ENCODE measurements at places on chromosomes 2 and 18.

DNA sequence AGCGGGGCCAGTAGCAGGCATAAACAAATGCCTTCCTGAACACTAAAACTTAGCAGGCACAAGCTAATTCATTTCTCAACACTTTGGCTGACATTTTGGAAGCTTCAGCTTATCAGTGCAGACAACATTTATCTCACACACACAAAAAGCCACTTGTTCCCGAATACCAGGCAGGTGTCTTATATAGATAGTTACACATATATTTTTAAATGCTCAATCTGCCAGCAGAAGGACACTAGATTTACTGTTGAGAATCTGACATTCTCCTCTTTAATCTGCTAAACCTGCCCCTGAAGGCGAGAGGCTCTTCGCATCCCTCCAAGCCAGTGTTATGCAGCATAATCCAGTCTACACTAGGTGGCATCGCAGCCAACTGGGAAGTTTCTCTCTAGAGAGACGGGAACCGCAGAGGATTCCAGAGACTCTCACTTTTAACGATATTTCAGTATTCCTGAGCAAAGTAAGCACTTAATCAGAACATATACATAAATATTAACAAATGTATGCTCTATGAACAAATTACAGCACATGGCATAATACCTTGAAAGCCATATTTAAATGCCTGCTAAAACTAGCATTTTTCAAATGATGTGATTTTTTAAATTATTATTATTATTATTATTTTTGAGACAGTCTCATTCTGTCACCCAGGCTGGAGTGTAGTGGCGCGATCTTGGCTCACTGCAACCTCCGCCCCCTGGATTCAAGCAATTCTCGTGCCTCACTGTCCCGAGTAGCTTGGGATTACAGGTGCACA, 90.2 kb upstream of the SCG2 start:
- no peak for DNase-seq

DNA sequence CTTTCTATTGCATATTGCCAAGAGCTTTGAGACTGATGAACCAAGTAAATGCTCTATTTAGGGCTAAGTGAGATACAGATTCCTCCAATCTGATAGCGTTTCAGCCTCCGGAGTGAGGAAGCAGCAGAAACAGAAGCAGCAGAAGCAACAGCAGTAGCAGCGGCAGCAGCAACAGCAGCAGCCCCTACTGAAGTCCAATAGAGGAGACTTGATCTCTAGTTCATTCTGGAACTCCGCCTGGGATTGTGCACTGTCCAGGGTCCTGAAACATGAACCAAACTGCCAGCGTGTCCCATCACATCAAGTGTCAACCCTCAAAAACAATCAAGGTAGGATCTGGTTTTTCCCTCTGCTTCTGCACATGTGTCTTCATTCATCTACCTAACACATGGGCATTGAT, at the start of gene DPP10:
TSS of gene DPP10 (plus strand) at position 132 of the 400 bp plus-strand sequence.
- DNase-seq, result no peak

DNA sequence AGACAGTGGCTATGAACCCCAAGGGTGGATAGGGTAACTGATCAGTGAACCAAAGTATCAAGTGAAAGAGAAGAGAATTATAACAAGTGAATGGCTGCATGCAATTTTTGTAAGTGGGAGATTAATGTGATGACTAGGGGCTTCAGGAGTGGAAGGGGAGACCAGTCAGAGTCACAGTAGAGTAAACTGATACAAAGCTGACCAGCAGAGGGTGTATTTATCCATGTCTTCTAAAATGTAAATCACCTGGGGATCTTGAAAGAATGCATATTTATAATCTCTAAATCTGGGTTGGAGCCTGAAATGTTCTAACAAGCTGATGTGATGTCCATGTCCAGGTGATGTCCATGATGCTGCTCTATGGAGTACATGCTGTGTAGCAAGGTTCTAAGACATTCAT, 1351.3 kb upstream of the CHAC2 start:
- DNase-seq, result no peak

DNA sequence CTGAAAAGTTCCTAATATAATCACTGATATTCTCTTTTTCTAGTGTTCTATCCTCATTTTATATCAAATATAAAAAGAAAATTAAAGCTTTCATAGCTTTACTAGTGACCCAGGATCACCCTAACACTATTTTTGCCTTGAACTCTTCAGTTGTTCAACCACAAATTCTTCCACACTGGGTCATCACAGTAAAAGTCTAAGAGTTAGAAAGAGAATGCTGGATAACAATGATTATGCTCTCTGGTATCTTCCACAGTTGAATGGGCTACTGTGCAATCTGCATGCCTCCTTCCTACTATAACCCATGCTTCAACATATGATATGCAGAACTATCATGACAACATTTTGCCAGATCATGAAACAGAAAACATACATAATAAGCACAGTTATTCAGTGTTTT, 32.3 kb downstream of the CHN1 start:
- DNase-seq, result no peak

DNA sequence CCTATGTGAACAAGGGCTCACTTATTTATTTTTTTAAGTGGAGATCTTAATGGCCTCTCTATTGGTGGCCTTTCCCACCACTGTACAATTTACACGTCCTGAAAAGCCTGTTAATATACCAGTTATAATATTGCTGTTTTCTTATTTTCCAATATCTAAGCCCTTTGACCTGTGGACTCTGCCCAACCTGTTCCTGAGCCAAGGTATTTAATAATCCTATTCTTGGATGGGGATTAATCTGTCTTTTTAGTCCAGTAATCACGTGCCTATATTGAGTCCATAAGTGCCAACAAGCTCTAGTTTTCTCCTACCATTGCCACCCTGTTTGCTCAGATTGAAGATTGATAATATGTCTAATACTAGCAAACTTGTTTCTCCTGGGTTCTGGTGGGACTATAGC, 42.7 kb downstream of the MBD5 start:
- DNase-seq, result no peak

- DNase-seq, result no peak
Measured at GRCh38 chr2:4653991-4654390, 950.6 kb downstream of the DCDC2C start.

DNA sequence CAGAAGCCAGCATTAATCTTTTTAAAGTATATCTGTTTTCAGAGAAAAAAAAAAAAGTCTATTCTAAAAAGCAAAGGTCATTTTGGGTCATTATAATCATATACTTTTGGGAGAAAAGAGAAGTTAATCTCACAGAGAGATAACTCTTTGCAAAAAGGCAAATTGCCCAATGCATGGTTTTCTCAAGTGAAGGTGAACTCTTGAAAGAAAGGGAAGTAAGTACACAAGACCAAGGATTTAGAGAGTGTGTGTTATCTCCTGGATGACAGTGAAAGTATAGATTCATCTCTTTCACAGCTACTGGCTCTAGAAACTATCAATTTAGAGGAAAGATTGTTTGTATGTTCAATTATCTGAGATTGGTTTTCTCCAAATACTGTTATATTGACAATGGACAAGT, 151.4 kb downstream of the CD8B2 start:
- no peak for DNase-seq

DNA sequence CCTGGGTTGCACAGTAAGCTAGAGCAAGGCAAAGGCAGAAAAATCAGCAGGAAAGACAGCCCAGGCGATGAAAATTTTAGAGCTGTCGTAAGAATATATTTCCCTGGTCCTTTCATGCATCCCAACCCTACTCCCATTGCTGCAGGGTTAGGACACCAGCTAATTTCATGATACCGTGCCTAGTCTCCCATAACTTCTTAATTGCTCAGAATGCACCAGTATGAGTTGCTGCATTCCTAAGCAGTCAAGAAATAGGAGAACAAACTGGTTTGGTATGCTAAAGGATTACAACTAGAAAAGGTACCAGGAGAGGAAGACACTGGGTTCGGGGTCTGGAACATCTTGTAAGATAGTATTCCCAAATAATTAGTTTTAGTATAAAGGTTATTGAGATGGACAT, 269.4 kb upstream of the NRXN1 start:
- no peak for DNase-seq

DNA sequence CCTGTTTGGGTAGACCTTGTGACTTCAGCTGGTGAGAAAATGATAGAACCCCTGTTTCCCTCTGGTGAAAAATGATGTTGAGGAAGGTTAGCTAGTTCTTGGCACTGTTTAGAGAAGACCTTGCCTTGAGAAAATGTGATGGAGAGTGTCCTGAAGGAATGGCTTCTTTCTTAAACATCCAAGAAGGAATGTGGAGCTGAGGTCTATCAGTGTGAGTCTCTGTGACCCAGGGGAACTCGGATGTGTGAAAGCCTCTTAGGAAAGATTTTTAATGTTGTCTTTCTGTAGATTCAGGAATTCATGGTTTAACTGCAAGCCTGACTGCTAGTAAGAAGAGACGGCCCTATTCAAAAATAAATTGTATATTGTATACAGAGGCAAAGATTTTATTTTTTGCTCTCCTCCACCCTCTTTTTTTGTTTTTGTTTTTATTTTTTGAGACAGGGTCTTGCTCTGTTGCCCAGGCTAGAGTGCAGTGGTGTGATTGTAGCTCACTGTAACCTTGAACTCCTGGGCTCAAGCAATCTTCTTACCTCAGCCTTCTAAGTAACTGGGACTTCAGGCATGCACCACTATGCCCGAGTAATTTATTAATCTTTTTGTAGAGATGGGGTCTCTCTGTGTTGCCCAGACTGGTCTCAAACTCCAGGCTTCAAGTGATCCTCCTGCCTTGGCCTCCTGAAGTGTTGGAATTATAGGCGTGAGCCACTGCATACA, 87.5 kb downstream of the ZNF532 start:
- no peak for DNase-seq

DNA sequence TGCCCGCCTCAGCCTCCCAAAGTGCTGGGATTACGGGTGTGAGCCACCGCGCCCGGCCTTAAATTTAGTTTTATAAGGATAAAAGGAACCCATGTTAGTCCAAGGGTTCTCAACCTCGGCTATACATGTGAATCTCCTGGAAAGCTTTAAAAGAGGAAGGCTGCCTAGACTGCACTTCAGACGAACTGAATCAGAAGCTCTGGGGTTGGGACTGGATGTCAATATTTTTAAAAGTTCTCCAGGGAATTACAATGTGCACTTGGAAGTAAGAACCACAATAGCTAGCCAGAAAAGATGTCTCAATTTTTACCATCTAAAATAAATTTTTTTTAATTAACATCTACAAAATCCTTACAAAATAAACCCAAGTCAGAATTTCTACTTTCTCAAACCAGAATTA, 10.1 kb downstream of the LMAN2L start:
- no peak for DNase-seq

- no peak for DNase-seq
Measured at GRCh38 chr2:231489990-231490389, 25.7 kb upstream of the NCL start.

DNA sequence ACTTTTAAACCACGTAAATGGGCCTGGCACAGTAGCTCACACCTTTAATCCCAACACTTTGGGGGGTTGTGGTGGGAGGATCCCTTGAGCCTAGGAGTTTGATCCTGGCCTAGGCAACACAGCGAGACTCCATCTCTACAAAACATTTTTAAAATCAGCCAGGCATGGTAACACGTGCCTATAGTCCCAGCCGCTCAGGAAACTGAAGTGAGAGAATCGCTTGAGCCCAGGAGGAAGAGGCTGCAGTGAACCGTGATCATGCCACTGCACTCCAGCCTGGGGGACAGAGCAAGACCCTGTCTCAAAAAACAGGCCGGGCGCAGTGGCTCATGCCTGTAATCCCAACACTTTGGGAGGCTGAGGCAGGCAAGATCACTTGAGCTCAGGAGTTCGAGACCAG, 12.2 kb downstream of the ROCK1 start:
- no peak for DNase-seq

GRCh38 chr18:63858456-63858855, 29.0 kb upstream of the SERPINB2 start:
- DNase-seq, result no peak

- no peak for DNase-seq
Measured at GRCh38 chr2:95348609-95349567, 51.7 kb downstream of the KCNIP3 start.

GRCh38 chr2:26400723-26401122, 997 bp upstream of the DRC1 start:
- DNase-seq, result no peak

DNA sequence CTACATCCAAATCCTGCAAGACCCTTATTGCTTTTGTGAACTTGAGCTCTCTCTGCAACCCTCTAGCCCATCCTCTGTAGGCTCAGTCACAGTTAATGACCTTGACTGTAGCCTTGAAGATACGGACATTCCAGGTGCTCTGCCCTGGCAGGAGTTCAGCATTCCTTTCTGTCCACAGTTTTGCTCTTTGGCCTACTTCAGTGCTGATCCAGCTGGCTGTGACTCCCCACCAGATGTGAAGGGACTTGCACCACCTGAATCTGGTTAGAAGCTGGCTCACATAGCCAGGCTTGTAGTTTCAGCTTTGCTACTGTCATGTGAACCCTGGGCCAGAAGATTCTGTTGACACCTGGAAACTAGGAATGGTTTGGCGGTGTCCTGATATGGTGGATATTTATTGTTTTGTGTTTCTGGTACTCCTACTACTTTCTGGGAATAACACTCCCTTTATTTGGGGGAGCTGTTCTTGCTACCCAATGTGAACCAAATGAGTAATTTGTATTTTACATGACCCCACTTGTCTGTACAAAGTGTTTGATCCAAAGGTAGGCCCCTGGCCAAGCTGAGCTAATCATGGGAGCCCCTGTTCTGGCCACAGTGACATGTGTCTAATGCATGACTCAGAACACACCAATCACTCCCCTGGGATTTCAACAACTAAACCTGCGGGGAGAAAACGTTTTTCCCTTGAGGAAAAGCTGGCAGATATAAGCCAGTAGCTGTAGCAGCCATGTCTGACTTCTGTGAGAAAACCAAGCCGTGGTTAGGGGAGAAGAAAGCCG, 73.4 kb downstream of the CDCA7 start:
- DNase-seq, result no peak

GRCh38 chr18:13543144-13543543, 183.2 kb downstream of the FAM210A start:
- no peak for DNase-seq

DNA sequence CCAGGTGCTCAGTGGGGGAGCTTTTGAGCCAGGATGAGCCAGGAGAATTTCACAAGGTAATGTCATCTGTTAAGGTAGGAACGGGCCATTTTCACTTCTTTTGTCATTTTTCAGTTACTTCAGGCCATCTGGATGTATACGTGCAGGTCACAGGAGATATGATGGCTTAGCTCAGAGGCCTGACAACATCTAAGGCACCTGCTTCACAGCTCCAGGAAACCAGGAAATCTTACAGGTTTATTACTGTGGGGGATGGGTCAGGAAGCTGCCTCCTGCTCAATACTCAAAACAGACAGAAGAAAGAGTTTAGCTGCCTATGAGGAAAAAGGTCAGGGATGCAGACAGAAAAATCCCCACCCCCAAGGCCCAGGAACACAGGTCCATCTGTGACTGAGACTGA, 364.3 kb upstream of the LRP1B start:
- no peak for DNase-seq

DNA sequence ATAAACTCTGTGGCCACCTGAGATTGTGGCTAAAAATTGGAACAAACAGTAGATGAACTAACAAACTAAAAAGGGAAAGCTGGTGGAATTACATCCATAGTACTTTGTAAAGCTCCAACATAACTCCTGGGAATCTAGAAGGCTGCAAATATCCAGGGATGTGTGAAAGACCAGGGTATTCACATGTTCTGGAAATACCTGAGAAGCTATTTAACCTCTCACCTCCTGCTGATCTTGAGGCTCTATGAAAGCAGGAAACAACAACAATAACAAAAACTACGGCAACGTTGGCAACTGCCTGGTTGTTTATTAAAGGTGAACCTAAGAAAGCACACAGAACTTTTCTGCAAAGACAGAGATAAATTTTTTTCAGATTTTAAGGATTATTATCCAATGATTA, 171.3 kb downstream of the CCDC178 start:
- DNase-seq, result no peak

- DNase-seq, result no peak
Measured at GRCh38 chr2:196274387-196274809, 103.0 kb upstream of the STK17B start.

All from stimulated activated CD8-positive, alpha-beta memory T cell treated with anti-CD3 and anti-CD28 coated beads, Interleukin-4, amount 100 ng/mL, for 1 hour (primary cell).